ENCODE measurements at places on chromosomes 4 and X.

GRCh38 chr4:5955201-5955821, 62.4 kb upstream of the CRMP1 start:
- DNase-seq: no peak

DNA sequence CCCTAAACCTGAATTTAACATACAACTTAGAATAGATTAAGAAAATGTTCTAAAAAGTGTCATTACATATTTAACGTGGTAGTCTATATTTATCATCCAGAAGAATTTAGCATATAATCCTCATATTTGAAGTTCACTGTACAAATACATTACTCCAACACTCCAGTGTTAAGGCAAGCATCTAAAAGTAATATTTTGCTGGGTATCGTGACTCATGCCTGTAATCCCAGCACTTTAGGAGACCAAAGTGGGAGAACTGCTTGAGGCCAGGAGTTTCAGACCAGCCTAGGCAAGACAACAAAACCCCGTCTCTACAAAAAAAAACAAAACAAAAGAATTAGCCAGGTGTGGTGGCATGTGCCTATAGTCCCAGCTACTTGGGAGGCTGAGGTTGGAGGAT, 24.8 kb downstream of the LRBA start:
- DNase-seq: no peak

DNA sequence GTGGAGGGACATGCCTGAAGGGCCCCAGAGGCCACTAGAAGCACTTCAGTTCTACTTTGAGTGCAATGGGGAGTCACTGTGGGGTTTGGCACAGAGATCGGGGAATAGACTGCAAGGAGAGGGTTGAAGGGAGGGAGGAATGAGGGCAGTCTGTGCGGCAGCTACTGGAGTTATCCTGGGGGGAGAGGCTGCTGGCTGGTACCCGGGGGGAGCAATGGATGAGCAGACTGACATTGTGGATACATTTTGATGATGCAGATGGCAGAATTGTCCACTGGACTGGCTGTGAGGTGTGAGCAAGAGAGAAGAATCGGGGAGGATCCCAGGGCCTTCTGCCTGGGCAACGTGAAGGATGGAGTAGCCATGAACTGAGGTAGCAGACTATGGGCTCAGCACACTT, 2.8 kb upstream of the MAMLD1 start:
- DNase-seq: no peak

DNA sequence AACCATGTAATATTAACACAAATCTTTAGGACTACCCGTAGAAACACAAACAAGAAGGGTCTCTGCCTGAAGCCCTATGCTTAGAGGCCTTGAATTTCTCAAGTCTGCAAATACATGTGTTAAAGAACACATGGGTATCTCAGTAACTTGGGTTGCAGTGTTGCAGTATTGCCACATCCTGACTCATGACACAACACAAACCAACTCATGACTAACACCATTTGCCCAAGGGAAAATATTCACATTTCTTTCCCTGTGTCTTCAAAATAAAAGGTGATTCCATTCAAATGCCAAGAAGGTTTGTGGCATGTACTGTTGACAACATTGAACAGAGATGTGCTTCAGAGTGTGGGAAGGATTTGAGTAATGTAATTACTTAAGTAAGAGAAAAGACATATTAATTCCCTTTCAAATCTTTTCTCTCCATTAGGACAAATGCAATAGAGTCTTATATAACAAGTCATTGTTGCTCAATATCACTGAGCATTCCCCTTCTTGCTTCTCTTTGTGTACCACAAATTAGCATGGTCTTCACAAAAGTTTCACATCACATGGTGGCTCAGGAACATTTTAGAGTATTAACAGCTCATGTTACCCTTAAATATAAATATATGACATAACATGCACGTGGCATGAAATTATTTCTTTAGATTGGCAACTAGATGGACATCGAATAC, 487.1 kb downstream of the STPG2 start:
- DNase-seq: no peak

DNA sequence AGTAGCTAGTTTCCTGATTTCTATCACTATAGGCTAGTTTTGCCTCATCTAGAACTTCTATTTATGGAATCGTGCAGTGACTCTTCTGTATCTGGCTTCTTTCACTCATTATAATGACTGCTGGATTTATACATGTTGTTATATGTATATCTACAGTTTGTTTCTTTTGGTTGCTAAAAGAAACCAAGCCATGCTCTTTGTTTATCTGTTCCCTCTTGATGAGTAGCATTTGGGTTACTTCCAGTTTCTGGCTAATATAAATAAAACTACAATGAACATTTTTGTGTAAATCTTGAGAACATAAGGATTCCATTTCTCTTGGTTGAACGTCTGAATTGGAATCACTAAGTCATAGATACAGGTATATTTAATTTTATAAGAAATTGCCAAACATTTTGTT, 73.9 kb downstream of the ARHGAP24 start:
- DNase-seq: no peak

GRCh38 chr4:85728464-85728863, 253.5 kb downstream of the ARHGAP24 start:
- DNase-seq: no peak

- DNase-seq: no peak
Observed at GRCh38 chr4:138450546-138451275, 208.6 kb upstream of the SLC7A11 start.

- DNase-seq: no peak
Observed at GRCh38 chrX:150460781-150461180, 97.7 kb downstream of the MAMLD1 start.

GRCh38 chr4:36168127-36168878, 76.0 kb downstream of the ARAP2 start:
- DNase-seq: no peak

DNA sequence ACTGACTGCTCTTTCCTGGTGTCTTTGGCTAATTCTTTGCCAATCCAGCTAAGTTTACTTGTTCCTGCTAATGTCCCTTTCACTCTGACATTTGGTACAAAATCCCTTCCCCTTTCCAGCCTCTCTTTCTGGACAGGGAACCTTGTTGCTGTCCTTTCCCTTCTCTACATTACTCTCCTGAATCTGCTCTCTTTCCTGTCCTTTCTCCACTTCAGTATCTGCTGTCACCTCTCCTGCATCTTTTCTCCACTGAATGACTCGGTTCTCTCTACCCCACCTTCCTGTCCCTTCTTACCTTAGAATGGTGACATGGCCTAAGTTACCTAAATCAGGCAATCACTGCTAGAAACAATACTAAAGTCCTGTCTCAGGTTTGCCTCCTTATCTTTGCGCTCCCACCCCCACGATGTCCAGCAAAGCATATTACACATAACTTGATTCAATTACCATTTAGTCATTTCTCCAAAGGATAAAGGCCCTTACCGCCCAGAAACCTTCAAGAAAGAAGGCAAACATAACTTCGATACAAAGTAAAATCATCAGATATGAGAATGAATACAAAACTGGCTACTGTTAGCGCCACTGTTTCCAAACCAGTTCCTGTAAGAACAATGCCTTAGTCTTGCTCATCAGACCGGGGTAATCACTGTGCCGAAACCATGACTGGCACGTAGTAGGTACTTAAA, 890 bp downstream of the BOD1L1 start:
- DNase-seq: no peak

- no peak for DNase-seq
Observed at GRCh38 chr4:84126061-84126787, 372.9 kb downstream of the NKX6-1 start.

DNA sequence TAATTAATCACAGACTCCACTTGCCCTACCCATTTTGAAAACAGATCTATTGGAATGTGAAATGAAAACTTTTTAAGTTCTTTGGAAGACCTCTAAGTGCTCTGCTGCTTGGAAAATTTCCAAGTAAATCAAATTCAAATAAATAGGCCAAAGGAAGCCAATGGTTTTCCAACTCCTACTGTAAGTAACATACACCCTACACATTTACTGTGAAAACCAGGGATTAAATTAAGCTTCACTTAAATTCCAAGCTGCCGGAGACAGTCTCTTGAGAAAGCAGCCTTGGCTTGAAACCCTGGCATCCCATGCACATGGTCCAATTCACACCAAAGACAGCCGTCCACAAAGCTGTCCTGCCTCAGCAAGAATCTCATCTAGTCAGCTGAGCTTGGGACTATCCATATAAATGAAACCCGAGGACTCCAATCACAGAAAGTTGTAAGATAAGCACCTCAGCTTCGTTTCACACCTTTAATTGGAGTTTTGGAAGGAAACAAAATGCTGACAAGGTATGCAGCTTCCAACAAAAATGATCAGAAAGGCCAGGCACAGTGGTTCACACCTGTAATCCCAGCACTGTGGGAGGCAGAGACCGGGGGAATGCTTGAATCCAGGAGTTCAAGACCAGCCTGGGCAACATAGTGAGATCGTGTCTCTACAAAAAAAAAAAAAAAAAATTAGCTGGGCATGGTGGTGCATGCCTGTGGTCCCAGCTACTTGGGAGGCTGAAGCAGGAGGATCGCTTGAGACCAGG, 88.6 kb downstream of the APBB2 start:
- DNase-seq: no peak

GRCh38 chrX:15430076-15430475, 45.9 kb upstream of the VEGFD start:
- DNase-seq: no peak

DNA sequence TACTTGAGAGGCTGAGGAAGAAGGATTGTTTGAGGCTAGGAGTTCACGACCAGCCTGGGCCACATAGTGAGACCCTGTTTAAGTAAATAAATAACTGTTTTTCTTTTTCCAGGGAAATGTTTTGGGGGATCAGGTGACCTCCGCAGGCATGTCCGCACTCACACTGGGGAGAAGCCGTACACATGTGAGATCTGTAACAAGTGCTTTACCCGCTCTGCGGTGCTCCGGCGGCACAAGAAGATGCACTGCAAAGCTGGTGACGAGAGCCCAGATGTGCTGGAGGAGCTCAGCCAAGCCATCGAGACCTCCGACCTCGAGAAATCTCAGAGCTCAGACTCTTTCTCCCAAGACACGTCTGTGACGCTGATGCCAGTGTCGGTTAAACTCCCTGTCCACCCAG, 30.5 kb downstream of the ZBTB49 start:
- DNase-seq: no peak

GRCh38 chr4:84482564-84483563, 16.2 kb downstream of the NKX6-1 start:
- DNase-seq: no peak

DNA sequence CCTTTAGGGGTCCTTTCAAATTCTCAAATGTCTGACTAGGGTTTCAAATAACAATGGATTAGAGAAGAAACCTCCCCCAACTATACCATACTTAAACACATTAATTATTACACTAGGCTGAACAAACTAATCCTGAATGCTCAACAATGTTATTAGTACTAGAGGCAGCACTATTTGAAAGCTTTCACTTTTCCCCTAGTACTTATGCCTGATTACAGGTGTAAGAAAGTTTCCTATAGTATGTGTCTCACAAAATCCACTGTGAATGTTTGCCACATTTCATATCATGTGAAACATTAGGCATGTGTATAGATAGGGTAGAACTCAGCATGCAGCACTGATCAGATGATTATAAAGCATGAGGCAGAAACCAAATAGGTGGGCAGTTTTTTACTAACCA, 336.2 kb downstream of the ZNF674 start:
- no peak for DNase-seq

- no peak for DNase-seq
Observed at GRCh38 chr4:100581337-100581736, 63.5 kb upstream of the EMCN start.

GRCh38 chr4:75654905-75655304, 18.3 kb downstream of the G3BP2 start:
- DNase-seq: no peak

DNA sequence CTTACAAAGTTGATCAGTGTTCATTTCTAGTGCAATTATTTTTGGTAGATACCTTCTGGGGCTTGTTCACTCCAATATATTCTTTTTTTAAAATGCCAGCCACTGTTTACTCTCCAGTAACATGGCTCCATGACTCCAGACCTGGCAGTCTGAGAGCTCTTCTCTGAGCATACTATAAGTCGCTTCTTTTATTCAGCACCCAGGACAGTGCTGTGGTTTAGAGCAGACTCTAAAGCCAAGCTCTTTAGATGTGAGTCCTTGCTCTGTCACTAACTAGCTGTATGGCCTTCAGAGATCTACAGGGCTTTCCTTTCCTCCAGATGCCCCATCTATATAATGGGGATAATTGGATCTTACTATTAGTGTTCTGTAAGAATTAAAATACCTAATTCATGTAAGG, 200.2 kb upstream of the FAM241A start:
- DNase-seq: no peak

DNA sequence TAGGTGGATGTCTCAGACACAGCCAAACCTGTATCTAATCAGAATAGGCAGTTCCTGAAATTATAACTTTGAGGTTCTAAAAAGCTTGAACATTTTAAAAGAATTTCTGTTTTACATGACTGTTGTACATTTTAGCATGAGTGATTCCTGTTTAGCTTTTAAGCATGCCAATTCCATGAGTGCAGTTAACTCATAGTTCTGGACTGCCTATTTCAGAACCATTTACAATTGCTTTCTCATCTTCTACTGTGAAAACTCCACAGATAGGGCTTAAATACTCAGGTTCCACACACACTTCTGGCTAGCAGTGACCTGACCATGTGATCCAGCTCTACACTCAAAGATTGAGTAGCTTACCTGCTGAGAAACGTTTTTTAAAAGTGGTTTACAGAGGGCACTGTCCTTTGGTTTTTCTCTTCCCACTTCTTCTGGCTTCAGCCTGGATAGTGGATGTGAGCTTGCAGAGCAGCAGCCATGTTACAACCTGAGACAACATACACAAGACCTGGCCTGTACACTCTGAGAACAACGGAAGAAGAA, 280.8 kb downstream of the ANKRD50 start:
- DNase-seq: no peak

DNA sequence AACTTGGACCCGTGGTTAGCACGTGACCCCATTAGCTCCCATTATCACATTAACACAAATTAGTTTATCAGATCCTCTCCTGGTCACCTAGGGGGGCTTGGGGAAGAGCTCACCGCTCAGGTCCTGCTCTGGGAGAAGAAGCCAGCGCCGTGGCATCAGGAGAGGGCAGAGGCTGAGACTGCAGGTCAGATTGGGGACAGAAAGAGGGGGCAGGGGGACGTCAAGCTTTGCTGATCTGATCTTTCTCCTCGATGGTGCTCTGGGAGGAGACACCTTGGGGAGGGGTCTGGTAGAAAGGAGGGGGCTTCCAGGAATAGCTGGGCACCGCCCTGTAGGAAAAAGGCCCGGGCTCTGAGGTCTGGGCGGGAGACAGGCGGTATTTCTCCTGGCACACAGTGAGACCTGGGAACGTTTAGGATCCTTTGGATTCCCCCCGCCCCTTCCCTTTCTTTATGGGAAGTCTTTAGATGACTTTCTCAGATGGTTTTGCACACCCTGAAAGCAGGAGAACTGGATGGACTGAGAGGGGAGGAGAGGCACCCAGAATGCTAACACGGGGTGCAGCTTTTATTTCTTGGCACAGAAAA, 9.1 kb upstream of the ELF4 start:
- DNase-seq: no peak
